ENCODE measurements at places on chromosomes 11 and 22. TPM values are rescaled to one million over a fixed set of nuclear protein-coding genes. Genes with fewer than 3 reads are reported as not detected.

GRCh38 chr22:30286813-30287647, 2.3 kb downstream of the CASTOR1 start:
- DNase-seq = no peak

GRCh38 chr11:71163371-71163770, 89.0 kb downstream of the SHANK2 start:
- no peak for DNase-seq

- peak; percentile 10 for DNase-seq
Measured at GRCh38 chr22:23233752-23234408, 53.6 kb downstream of the BCR start.

DNA sequence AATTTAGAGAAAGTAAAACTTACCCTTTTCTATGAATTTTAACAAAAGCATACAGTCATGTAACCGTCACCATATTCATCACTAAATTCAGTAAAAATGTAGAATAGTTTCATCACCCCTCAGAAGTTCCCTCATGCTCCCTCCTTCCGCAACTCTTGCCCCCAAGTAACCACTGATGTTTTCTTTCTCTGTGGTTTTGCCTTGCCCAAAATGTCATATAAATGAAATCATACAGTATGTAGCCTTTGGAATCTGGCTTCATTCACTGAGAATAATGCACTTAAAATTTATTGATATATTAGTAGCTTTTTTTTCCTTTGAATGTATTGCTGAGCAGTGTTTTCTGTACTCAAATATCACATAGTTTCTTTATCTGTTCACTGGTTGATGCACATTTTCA, 60.1 kb downstream of the DCUN1D5 start:
- peak; percentile 60 for DNase-seq

GRCh38 chr11:85540635-85541205, 86.4 kb downstream of the DLG2 start:
- DNase-seq = no peak

DNA sequence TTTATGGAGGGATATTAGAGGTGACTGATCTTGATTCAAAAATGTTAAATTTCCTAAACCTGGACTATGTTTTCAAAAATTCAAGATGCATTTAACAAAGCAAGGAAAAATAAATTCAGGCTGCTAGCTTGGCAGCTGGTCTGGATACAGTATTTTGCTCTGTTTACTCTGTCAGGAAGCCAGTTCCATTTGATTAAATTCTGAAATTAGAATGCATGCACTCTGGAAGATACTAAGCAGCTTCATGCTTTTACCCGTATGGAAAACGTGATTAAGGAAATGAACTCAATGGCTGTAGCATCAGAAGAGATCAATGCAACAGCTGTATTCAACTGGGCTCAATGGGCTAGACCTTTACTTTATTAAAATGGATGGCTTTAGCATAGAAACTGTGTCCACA, 14.2 kb downstream of the C11orf71 start:
- DNase-seq = no peak

DNA sequence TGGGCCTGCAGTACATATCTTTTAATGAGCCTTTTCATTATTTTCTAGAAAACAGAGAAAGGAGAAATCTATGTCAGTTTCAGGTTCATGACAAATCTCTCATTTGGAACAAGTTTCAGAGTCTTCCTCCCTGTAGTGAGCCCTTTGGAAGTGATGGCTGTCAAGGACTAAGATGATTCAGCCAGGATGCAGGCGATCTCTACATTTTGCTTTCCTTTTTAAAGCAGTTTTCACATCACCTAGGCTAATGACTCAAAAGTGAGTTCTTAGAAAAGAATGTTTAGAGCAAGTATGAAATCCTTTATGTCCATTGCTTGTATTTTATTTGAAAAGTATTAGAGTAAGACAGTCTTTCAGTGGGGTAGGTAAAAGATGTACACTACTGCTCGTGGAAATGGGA, 130.1 kb downstream of the TRPC6 start:
- DNase-seq = peak; percentile 11

GRCh38 chr22:49373289-49373666, 454.4 kb downstream of the BRD1 start:
- no peak for DNase-seq

GRCh38 chr22:38796262-38796957, 2.5 kb upstream of the DNAL4 start:
- DNase-seq = no peak

DNA sequence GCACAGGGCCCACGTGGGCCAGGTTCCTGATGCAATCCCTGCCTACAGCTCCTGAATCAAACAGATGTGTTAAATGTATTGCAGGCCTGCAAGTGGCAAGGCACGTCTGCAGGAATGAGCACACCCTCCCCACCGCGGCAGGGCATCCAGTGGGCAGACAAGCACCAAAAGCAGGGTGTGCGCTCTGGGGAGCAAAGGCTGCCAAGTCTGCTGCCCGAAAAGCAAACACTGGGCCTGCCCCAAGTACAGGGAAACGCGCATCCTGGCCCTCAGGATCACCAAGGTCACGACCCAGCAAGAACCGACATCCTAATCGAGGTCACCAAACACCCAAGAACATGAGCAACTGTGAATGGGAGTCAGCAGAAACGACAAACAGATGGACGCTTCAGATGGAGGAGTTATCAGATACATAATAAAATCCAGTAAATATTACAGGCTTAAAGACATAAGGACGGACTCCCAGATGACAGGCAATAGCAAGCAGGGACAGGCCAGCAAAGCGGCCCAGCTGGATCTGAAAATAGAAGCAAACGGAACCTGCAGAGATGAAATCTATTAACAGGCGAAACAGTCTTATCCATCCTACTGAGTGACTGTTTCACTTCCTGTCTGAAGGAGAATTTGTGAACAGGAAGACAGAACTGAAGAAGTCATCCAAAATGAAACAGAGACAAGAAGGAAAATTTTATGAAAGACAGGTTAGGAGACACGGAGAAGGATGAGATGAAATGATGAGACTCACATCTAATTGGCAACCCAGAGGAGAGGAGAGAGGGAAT, 26.7 kb downstream of the CARS1 start:
- DNase-seq = no peak

- DNase-seq = peak; percentile 50
Measured at GRCh38 chr22:50243685-50244419, 971 bp downstream of the TUBGCP6 start.

- no peak for DNase-seq
Measured at GRCh38 chr11:66857927-66858185, 992 bp downstream of the LRFN4 start.

- DNase-seq = no peak
Measured at GRCh38 chr11:6360183-6360582, 30.1 kb upstream of the SMPD1 start.

DNA sequence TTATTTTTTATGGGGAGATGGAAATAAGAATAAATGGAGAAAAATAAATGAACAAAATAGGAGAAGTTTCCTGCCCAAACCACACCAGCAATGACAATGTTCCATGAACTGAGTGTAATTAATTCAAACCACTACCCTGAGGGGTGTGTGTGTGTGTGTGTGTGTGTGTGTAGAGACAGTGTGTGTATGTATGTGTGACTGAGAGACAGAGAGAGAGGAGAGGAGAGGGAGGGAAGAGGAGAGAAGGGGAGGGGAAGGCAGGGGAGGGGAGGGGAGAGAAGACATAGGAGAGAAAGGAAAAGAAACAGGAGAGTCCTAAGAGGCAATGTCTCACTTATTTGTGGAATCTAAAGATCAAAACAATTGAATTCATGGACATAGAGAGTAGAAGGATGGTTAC, 65.0 kb upstream of the POU2AF1 start:
- no peak for DNase-seq

GRCh38 chr11:93279851-93280347, 50.6 kb upstream of the DEUP1 start:
- no peak for DNase-seq

DNA sequence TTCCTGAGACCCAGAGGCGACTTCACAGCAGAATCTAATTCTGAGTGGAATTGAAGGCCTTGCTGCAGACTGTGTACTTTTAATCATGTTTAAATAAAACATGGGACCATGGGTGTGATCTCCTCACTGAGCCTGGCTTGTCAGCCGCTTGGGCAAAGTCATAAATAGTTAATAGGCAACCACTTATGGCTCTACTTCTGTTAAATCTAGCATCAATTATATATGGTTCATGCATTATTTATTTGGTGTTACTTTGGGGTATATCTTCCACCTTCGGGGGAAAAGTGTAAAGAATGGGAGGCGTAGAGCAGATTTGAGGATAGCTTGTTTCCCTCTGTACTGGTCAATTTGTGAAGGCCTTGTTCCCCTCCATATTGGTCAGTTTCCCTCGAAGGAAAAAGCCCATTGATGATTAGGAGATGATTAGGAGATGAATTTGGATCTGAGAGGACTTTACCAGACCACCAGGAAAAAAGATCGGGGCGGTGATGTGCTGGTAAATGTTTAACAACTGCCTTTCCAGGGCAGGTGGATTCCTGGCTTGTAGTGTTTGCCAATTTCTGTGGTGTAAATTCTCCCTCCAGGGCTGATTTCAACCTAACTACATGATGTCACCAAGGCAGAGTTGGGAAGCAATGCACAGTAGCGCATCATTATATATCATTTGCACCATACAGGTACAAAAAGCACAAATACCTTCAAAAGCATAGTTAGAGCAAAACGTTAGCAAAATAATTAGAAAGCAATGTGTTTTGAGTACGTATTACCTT, 204.1 kb upstream of the SEZ6L start:
- no peak for DNase-seq

DNA sequence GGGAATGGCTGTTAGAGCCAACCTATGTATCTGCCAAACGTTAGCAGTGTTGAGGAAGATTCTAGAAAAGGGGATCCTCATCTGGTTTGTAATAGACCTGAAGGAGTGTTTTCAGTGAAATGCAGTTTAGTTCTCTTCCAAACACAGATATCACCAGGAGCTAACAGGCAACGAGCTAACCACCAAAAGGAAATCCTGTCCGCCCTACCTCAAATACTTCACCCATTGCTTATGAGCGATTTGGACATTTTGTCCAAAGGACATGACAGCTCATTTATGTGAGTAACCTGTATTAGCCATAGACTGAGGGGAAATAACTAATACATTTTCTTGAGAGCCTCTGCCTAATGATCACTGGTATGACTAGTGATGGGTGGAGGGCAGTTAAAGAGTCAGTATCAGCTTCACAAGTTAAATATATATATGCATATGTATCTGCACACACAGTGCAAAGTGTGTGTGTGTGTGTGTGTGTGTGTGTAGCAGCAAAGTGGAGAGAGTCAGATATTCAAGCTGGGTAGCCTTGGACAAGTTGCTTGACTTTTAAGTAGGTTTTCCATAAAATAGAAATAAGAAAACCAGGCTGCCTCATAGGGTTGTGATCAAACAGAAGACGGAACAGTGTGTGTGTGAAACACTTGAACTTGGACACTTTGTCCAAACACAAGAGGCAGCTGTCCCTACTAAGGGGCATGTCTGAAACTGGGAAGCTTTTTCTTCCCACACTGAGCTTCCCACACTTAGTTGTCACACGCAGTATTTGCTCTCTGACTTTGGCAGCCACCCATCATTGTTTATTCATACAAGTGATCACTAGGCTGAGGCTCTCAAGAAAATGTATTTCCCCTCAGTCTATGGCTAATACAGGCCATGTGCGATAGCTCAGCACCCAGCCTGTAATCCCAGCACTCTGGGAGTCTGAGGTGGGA, 940 bp upstream of the C11orf91 start:
- DNase-seq = peak; percentile 91

GRCh38 chr22:20588843-20589581, 81.6 kb downstream of the MED15 start:
- DNase-seq = no peak

GRCh38 chr11:12897390-12897789, 111.7 kb upstream of the RASSF10 start:
- no peak for DNase-seq

DNA sequence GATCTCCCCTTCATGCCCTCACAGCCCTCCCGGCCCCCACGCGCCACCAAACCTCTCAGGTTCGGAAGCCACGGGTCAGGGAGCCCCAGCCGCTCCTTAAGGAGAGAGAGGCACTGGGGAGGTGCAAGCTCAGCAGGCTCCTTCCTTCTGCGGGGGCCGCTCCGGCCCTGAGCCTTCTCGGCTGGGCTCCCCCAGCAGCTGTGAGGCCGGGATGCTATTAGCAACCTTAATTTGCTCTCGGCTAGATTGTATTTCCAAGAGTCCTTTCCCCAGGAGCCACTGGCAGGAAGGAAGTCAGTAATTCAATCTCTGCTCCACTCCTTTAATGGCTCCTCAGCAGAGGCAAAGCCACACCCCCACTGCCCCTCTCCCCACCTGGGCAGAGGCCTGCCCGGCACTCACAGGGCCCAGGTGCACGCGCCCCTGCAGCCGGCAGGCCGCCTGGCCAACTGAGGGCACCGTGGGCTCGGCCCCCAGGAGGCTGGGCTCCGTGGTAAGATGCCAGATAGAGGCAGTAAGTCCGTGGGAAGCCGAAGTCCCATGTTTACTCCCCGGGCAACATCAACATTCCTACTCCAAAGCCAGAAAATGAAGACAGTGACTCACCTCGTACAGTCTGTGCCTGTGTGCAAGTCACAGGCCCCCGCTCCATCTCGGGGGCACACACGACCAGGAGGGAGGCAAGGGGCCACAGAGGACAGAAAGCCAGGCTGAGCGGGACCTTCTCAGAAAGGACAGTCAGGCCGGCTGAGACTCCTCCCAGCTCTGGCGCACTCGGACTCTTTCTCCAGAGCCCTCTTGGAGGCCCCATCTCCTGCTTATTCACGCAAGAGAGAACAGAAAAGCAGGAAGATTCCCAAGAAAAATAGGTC, 5.2 kb downstream of the IGSF9B start:
- DNase-seq = no peak

DNA sequence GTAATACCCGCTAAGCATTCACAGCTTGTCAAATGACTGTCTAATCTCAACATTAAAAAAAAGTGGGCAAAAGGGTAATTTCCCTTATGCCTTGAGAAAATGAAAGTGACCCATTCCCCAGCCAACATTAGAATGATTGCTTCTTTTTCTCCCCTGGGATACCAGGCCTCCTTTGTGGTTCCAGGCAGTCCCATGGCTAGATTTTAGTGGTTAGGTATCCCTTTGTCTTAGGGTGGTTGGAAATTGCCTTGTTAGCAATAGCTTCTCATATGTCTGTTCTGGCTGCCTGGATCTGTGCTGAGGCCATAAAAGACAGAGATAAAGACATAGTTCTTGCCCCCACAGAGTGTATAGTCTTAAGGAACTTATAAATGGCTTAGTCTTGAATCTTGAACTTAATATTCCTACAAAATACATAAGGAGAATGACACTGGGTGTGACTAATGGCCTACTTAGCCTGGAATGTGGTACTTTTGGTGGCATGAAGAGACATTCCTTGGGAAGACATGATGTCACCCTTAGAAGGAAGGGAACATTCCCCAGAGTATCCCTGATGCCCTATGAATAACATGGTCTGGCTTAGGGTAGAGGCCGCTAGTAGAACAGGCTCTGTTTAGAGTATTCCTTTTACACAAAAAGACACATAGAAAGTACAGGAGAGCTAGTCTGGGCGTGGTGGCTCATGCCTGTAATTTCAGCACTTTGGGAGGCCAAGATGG, 90.3 kb downstream of the ZBTB16 start:
- peak; percentile 70 for DNase-seq

GRCh38 chr11:44604171-44604581, 38.7 kb downstream of the CD82 start:
- DNase-seq = no peak

GRCh38 chr11:69215784-69216415, 60.2 kb downstream of the SMIM38 start:
- DNase-seq = peak; percentile 42

Gene NRIP3
- 23.4 TPM for total RNA-seq

Gene BARX2
- total RNA-seq = not detected

Gene FAM227A
- 1.4 TPM for total RNA-seq

Gene RRP8
- total RNA-seq = 16.5 TPM

Gene GUCD1
- total RNA-seq = 163 TPM

Gene IGF2
- total RNA-seq = 106 TPM

Gene GRM5
- not detected for total RNA-seq

Gene ANO5
- total RNA-seq = not detected

Gene MRGPRX3
- total RNA-seq = not detected

Gene CPT1A
- total RNA-seq = 6.3 TPM

All from LHCN-M2 (cell line).